ENCODE measurements at places on chromosomes 16 and 17. TPM values are rescaled to one million over a fixed set of nuclear protein-coding genes. Genes with fewer than 3 reads are reported as not detected.

The KRTAP1-1 gene
- total RNA-seq: not detected

The P2RX5 gene
- 18.3 TPM for total RNA-seq

The TVP23C gene
- total RNA-seq: 4.8 TPM

The KRTAP9-8 gene
- not detected for total RNA-seq

The TMEM88 gene
- total RNA-seq: 26.4 TPM

The CFAP97D1 gene
- 0.05 TPM for total RNA-seq

The C16orf86 gene
- total RNA-seq: 2.9 TPM

The ZNF423 gene
- 8.6 TPM for total RNA-seq

The SUZ12 gene
- total RNA-seq: 12.6 TPM

The ITGB4 gene
- total RNA-seq: 10.6 TPM

The HP gene
- 1.6 TPM for total RNA-seq

The DHX58 gene
- 3.1 TPM for total RNA-seq

The TMED6 gene
- not detected for total RNA-seq

The CACNG5 gene
- not detected for total RNA-seq

The DNASE1L2 gene
- total RNA-seq: 0.47 TPM

The PDE6G gene
- not detected for total RNA-seq

The NPIPB4 gene
- 24.1 TPM for total RNA-seq

The GDPD3 gene
- 2.3 TPM for total RNA-seq

The RASL10B gene
- 18.4 TPM for total RNA-seq

The TMEM219 gene
- 63.2 TPM for total RNA-seq

The SCARF1 gene
- 12.2 TPM for total RNA-seq

The CRHR1 gene
- total RNA-seq: not detected

The SLC43A2 gene
- total RNA-seq: 4.0 TPM

The AIPL1 gene
- not detected for total RNA-seq

The EFNB3 gene
- not detected for total RNA-seq

The ERI2 gene
- 9.8 TPM for total RNA-seq

The AANAT gene
- not detected for total RNA-seq
